ENCODE measurements at places on chromosomes 7 and 10.

DNA sequence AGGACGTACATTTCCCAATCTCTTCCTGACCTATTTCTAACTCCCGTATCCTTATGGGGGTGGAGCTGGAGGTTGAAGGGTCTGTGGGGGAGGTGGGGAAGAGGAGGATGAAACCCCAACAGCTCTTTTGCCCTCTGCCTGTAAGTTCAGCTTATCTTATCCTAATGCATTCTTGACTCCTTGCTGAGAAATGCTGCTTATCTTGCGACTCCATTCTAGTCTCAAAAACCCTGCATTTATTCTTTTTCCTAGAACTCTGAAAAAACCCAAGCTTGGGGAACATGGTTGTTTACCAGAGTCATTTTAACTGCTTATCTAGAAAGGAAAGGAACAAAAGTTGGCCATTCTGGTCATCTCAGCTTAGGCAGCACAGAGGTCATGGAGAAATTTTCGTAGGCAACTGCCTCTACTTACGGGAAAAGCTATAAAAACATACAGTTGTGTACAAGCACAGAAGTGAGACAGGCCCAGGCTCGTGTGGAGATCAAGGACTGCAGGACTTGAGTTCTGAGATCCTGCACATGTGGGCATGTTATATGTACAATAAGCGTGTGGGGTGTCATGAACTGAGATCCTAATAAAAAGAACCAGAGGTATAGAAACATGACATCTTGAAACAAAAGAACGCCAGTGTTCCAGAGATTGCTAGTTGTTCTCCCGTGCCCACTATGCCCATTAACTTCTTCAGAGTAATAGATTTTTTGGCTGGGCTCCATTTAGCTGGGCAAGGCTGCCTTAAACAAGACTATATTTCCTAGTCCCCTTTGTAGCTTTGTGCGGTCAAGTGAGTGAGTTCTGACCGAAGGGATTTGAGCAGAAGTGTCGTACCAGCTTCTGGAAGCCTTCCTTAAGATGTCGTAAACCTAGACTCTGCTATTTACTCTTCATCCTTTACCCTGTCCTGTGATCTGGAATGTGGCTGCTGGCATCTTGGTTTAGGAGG lies 9.6 kb downstream of the INMT start:
- DNase-seq: no peak

DNA sequence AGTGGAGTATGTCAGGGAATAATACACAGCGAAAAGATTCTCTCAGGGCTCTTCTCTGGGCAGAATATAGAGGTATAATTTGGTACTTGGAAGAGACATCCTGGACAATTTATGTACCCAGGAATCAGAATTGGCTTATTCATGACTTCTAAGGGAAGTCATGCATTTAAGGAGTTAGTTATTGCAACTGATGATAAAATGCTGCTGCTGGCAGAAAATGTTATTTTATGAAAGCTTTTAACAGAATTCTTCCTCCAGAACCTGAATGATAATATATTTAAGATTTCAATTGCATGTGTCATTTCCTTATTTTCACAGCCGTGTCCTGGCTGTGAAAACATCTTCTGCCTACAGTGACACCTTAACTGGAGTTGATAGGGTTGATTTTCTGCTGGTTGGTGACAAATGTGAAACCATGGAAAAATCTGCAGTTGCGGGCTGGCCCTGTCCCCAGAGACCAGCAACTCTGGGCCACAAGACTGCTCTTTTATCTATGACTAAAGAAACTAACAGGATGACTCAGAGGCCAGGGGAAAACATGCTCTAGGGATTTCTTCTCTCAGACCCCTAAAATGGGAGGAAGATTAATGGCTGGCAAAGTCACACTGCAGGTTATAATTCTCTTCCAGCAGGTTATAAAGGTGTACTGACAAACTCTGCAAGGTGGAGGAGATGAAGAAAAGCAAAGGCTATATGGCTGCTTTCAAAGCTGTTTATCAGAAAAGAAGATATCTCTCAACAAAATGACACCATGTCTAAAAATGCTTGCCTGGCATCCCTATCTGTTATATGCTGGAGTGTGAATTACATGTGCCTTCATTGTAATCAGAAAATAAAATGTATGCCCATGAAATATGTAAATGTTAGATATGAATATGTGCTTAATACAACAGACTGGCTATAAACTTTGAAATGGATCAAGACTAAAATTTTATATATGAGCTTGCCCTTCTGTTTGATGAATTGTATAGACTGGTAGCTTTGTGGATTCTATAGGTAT lies 12.1 kb upstream of the TRUB1 start:
- DNase-seq: no peak

GRCh38 chr10:107443326-107443725 lies 278.8 kb upstream of the SORCS1 start:
- no peak for DNase-seq

- DNase-seq: no peak
These were observed 97.7 kb upstream of the MTPN start for GRCh38 chr7:136074843-136075242.

- no peak for DNase-seq
These were observed 282.2 kb upstream of the GALNT17 start for GRCh38 chr7:70849580-70850235.

All from activated CD8-positive, alpha-beta memory T cell treated with anti-CD3 and anti-CD28 coated beads for 48 hours (primary cell).